ENCODE measurements at places on chromosomes 4 and X.

DNA sequence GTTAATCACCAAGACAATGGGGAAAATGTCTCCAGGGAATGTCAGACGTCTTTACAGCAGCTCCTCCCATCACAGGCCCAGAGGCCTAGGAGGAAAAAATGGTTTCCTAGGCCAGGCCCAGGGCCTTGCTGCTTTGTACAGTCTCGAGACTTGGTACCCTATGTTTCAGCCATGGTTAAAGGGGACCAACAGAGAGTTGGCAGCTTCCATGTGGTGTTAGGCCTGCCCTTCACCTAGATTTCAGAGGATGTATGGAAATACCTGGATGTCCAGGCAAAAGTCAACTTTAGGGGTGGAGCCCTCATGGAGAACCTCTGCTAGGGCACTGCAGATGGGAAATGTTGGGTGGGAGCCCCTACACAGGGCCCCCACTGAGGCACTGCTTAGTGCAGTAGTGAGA, 38.5 kb downstream of the ABCG2 start:
- no peak for DNase-seq

DNA sequence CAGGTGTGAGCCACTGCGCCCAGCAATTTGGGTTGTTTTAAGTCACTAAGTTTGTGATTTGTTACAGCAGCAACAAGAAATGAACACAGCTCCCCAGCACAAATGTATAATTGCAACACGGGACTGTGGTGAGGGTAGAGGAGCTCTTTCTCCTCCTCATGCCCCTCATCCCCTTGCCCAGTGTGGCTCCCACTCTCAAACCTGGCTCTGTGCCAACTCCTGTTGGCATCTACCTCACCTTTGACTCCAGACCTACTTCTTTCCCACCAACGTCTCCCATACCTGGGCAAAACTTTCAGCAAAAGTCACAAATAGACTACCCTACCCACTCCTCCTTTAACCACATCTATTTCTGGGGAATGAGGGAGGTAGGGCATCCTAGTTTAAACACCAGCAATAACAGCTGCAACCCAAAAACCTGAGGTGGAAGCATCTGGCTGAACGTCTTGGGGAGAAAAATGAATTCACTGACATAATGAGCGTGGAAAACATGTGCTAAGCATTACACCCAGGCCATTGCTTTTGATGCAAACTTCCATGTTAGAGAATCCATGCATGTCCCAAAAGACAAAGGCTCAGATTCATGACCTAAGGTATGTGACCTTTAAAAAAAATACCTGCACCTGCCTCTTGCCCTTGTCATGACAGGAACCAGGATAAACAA, 19.2 kb downstream of the LNX1 start:
- DNase-seq: no peak

DNA sequence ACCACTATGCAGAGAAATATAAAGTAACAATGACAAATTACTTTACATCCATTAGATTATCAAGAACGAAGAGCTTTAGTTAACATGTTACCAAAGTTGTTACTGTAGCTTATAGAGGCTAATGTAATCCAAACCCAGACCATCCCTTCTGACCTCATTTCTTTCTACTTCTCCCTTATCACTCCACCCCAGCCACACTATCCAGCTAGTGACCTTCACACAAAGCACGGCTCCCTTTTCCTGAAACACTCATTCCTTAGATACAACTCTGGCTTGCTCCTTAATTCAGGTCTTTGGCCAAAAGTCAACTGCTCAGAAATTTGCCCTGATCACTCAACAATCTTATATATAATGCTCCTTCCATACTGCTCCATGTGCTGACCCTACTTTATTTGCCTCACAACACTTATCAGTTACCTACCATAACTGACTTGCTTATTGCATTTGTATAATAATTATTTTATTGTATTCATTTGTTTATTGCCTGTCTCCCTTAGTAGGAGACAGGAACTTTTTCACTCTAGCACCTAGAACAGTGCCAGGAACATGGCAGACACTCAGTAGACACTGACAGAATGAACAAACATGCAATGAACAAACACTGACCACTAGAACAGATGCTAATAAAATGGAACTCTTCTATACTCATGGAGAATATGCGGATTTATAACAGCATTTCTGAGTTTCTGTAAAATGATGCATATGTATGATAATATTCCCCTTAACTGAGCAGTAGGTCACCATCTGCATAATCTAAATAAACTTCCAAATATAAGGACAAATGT, 67.6 kb downstream of the EIF4E start:
- DNase-seq: no peak

GRCh38 chr4:108531461-108531860, 88.9 kb upstream of the RPL34 start:
- no peak for DNase-seq

GRCh38 chrX:151081016-151081415, 95.4 kb upstream of the GPR50 start:
- DNase-seq: no peak

GRCh38 chrX:24098932-24099331, 44.2 kb downstream of the EIF2S3 start:
- no peak for DNase-seq

GRCh38 chr4:8706216-8707044, 113.9 kb downstream of the CPZ start:
- no peak for DNase-seq

DNA sequence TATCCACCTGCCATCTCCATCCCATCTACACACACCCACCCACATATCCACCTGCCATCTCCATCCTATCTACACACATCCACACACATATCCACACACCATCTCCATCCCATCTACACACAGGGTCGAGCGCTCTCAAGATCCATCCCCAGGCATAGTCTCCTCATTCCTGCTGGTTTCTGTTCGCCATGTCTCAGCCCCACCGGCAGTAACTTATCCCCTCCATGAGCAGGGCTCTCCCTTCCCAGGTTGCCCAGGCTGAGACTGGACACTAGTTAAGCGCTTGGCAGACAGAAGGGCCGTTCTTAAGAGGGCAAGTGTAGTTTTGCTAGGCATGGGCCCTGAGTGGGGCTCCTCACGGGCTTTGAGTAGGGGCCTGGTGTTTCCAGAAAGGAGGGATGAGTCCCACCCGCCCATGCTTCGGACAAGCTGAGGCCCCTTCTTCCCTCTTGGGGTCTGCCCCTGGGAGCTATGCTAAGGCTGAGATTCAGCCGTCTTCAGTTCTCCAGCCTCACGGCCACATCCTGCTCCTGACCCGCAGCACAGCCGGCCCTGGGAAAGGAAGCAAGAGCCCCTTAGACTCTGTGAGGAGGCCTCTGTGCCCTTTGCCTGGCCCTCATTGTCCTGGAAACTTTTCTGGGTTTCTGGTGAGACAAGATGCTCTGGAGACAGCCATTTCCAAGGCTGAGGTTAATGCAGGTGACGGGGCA, 20.4 kb downstream of the TMEM271 start:
- no peak for DNase-seq

DNA sequence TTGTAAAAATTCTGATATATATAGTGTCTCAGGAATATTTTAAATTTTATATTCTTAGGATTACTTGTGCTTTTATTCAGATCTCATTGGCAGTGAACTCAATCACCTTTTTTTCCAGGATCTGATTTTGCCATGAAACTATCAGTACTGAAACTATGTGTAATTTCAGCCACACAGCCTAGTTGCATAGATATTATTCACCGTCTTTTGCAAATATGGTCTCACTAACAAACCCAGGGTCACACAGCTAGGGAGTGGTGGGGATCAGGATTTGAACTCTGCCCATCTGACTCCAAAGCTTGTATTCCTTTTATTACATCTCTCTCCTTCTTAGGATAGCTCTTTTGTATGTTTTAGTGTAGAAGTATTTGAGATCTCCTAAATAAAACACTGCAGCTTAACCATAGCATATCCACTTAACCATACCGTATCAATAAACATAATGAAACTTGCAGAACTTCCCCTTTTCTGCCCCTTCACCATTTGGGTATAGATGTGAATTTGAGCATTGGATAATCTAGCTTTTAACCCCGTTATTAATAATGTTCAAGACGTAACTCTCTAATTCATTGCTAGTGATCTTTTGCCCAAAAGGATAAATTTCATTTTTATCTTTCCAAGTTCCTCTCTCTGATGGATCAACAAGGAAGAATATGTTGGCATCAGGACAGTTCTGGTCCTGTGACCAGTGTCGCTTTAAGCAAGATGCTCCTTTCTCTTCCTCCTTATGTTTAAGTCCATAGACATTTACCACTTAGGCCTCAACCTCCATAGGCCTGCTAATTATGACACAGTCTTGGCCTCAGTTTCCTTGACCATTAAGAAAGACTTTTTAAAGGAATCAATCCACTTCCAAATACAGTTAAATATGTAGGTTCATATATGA, 74.6 kb downstream of the RAPGEF2 start:
- no peak for DNase-seq

All from AG20443 (cell line).